ENCODE measurements at places on chromosomes 4 and X.

DNA sequence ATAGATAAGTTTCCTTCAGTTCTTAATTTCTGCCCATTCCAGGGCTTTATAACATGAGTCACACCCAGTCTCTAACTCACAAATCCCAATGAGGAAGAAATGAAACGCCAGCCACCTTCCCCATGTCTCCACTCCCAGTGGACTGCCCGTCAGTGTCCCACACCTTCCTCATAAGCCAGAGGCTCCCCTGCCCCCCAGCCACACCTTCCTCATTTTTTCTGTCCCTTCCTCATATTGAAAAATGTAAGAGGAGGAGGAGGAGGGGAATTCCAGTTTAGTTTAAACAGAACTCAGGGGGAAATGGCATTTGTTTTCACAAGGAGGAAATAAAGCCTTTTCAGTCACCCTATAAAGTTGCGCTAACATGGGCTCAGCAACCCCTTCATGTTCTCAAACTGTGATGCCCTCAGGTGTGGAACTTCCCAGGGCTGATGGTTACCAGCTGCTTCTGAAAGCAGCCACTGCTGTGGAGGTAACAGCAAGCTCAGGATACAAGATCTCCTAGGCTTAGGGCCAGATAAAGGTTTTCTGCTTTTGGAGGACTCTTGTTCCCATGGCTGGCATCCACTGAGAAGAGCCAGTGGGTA lies 97.8 kb downstream of the PARM1 start:
- DNase-seq: no peak

DNA sequence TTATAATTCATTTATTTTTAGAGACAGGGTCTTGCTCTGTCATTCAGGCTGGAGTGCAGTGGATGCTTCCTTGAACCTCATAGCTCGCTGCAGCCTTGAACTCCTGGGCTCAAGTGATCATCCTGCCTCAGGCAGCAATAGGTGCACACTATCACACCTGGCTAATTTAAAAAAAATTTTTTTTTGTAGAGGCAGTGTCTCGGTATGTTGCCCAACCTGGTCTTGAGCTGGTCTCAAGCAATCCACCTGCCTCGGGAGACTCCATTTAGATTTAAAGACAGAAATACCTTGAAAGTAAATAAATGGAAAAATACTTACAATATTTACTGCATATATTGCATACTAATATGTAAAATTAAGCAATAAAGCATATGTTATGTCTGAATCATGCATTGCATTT lies 40.3 kb upstream of the MAB21L2 start:
- no peak for DNase-seq

DNA sequence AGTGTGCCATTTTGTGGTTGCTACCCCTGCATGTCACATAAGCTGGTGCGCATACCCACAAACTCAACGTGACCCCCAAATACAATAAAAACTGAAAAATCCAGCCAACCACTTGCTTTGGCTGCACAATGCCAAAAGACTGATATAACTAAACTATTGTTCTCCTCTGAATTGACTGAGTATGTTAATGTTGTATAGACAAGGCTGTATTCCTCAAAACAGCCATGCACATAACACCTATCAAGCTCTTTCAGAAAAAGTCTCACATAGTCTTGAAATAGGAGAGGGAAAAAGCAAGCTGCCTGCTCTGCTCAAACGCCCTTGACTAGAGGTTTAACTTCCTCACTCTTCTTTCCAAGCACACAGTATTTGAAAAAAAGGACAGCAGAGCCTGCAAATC lies 126.4 kb upstream of the NOCT start:
- no peak for DNase-seq

DNA sequence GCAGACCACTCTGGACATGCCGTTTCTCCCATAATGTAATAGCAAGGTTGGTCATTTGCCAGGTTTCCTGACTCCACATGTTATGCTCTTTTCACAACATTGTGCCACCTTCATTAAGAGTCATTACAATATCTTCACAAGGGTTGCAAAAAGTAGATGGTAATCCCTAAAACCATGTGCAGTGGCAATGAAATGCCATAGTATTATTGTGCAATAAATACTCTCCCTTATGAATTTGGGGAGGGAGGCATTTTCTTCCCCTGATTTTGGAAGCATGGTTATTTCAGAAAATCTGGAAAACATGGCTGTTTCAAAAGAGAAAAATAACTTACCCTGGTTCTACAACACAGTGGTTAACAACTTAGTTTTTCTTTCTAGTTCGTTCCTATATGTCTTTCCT lies 75.1 kb downstream of the BLTP1 start:
- DNase-seq: no peak

Data from SHP77 treated with DMSO at 0.1 percent for 48 hours (cell line).